NCI-H1105 (cell line): ENCODE measurements at places on chromosomes 3 and 15.

DNA sequence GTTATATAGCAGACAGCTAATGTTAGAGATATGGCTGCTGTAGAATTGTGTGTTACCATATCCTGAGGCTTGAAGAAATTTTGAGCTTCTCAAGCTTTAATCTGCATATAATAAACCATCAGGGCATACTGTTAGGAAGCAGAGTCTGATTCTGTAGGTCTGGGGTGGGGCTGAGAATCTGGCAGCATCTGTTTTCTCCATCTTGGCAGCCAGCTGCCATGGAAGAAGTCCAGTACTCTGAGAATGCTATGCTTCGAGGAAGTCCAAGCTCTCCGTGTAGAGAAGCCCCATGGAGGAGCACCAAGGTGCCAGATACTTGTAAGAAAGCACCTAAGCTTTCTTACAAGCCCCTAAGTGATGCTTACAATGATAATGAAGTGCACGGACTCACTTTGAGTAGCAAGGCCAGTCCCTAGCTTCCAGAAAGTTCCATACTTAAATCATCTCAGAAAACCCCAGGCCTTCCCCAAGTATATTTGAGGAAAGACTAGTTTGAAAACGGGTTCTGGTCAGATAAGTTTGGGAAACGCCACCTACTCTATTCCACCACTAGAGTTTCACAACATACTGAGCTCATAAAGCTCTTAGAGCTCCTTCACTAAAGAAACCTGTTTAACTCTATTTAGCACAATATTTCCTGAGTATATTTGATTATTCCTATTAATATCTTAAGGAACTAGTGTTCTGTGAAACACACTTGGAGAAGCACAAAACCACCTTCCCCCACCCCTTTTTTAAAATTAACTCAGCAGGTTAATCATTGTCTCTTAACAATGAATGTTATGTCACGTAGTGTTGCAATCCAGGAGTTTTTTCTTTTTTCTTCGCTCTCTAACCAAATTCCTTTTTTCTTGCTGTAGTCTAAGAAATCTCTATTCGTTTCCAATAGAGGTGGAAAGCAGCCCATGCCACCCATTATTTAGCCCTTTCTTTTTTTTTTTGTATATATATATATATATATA is 59.9 kb upstream of the RASGRP1 start:
- no peak for DNase-seq

GRCh38 chr3:78978037-78978436 is 789.8 kb downstream of the ROBO1 start:
- DNase-seq, result no peak

- DNase-seq, result no peak
These were observed 77.4 kb downstream of the SNRK start for GRCh38 chr3:43363621-43364266.

DNA sequence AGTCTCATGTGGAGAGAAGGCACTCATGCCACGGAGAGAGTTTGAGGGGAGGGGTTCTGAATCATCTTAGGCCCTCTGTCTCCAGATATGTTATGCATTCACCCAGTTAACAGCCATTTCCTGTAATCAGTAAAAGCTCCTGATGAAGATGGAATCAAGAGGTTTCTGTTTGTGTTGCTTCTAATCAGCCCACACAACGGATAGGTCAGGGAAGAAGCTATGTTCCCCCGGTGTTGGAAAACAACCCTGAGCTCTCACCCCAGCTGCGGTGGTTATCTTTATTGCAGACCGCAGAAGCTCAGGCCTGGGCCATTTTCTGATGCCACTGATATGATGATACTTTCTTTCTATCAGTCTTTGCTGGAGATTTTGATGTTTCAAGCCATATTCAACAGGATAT is 338.5 kb upstream of the ONECUT1 start:
- no peak for DNase-seq

DNA sequence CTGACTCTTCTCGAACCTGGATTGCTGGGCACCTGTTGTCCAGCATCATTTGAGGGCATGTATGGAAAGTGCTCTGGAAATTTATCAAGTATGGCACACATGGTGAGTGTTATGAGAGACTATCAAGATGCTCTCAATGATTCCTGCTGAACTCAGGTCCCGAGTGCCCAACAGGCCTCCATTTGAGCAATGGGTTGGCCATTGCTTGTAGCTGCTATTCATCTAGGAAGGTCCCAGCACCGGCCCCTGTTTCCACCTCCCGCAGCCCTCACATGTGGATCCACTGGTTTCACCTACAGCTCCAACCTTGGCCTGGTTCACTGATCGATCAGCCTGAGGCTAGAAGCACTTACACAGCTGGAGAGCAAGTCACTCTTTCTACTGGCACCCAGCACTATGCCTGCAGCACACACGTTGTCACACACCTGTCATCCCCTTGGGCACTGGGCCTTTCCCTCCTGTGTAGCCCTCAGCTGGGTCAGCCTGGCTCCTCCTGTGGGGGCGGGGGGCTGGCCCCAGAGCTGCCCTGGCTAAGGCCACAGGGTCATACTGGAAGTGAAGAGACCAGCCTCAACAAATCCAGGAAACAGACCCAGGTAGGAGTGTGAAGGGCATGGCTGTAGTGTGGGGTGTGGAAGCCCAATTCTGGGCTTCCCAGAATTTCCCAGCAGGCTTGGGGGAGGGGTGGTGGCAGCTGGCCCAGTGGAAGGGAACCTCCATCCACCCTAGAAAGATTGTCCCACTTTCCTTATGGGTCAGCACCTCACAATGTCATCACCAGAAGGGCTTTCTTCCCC is 41.7 kb upstream of the SMAD3 start:
- no peak for DNase-seq

GRCh38 chr15:24734396-24734795 is 58.8 kb downstream of the NPAP1 start:
- DNase-seq, result no peak
